ENCODE measurements at places on chromosomes 7 and 10.

DNA sequence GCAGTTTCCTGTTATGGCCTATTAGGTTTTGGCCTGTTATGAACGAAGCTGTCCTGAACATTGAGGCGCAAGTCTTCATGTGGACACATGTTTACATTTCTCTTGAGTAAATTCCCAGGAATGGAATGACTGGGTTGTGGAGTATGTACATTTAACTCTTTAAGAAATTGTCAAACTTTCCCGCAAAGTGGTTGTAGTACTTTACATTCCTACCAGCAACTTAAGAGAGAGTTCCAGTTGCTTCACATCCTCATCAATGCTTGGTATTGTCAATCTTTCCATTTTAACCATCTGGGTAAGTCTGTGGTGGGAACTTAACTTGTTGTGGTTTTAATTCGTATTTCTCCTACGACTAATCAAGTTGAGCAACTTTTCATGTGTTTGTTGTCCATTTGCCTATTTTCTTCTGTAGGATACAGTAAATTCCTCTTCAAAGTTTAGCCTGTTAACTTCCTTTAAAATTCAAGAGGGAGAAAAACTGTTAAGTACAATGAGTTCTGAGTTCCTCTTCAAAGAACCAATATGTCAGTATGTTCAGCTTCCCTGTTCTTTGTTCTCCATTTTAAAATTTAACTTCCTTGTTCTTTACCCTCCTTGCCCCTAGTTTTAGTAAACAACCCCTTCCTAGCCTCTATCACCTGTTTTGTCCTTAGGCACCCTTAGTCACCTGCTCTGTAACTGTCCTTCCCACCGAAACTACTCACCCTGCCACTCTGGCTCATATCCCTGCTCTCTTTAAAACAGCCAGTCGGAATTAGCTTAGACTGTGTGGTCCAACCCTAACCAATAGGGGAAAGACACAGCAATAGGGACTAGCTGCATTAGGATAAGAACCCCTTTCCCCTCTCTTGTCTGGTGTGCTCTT, 74.0 kb downstream of the FAM241B start:
- DNase-seq = no peak

DNA sequence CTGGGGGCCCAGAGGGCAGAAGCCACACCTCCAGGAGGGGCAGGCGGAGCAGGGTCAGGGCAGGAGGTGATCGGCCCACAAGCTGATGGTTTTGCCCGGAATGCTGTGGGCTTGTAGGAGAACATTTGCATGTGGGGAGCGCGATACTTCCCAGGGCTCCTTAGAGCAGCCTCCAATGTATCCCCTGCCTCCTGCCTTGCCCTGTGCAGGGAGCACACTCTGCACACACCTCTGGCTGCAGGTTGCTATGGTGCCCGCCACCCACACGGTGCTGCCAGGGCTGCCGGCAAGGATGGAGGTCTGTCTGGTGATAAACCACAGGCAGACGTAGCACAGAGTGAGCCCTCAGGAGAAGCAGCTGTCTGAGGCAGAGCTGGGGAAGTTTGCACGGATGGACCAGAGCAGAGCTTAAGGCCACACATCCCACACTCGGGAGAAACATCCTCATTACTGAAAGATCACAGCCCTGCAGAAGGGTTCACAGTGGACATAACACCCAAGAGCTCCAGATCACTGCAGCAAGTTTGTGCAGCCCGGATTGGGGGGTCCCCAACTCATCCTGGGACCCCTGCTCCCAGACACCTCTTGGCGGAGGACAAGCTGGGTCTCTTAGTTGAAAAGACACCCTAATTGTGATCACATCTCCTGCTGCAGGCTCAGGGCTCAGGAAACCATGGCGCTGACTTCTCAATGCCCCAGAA, 41.8 kb downstream of the VIPR2 start:
- no peak for DNase-seq

GRCh38 chr7:34207810-34208209, 302.5 kb downstream of the BMPER start:
- no peak for DNase-seq

DNA sequence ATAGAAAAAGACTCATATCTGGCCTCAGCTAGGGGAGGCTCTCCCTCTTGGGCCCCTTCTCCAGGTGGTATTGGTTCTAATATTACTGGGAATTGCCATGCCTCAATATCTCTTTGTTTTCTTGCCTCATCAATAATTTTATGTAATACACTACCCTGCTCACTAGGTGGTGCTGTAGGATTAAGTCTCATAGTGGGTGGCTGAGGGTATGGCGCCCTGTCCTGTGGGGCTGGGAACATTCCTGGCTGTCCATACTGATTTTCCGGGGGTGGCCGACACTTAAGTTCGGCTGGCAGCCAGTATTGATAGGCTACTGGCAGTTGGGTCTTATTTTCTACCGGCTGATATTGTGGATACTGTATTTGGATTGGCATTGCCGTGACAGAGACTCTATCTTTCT, 9.0 kb upstream of the TAS2R3 start:
- no peak for DNase-seq

DNA sequence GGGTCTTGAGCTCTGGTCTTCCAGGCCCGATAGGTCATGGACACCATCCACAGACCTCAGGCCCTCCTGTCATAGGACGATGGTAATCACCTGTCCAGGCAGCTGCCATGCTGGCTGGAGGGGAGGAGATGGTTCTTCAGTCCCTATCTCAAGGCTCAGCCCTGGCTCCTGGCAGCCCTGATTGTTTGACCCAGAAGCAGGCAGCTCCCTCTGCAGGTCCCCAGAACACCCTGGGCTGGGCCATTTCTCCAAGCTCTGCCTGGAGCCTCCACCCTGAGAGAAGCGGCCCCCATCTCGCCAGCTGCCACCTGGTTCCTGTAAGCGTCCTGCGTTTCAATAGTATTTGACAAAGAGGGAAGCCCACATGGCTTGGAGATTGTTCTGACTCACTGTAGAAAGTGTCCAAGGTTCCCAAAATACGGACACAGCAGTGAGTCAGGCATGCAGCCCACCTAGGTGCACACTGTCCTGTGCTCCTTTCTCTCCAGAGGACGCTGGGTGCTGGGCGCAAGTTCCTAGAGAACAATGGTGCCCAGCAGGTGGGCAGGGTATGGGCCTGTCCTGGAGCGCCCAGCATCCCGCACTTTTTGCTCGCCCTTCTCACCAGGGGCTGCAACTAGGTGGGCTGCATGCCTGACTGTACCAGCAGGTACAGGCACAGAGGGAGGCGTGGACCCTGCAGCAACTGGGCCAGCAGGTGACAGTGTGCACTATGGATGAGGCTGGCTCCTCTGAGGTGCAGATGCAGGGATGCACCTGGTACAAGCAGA, 72.4 kb upstream of the EBF3 start:
- DNase-seq = no peak

- no peak for DNase-seq
Measured at GRCh38 chr7:11428877-11429581, 403.0 kb downstream of the THSD7A start.

GRCh38 chr10:24349379-24350001, 140.6 kb downstream of the KIAA1217 start:
- DNase-seq = no peak

GRCh38 chr7:38704041-38704547, 72.9 kb upstream of the AMPH start:
- DNase-seq = no peak

- DNase-seq = no peak
Measured at GRCh38 chr7:112423987-112424386, 26.3 kb upstream of the IFRD1 start.

GRCh38 chr10:32692174-32692573, 246.2 kb downstream of the CCDC7 start:
- no peak for DNase-seq

- no peak for DNase-seq
Measured at GRCh38 chr10:124062390-124062789, 31.0 kb downstream of the CHST15 start.

- no peak for DNase-seq
Measured at GRCh38 chr10:114881901-114882300, 56.1 kb upstream of the TRUB1 start.

GRCh38 chr7:116230191-116231005, 20.1 kb downstream of the TES start:
- no peak for DNase-seq

Measured in activated T-cell treated with anti-CD3 and anti-CD28 coated beads for 48 hours (primary cell).